Inflammatory macrophage treated with lipopolysaccharide for 4 hours (primary cell): ENCODE measurements at places on chromosomes 11 and 22.

DNA sequence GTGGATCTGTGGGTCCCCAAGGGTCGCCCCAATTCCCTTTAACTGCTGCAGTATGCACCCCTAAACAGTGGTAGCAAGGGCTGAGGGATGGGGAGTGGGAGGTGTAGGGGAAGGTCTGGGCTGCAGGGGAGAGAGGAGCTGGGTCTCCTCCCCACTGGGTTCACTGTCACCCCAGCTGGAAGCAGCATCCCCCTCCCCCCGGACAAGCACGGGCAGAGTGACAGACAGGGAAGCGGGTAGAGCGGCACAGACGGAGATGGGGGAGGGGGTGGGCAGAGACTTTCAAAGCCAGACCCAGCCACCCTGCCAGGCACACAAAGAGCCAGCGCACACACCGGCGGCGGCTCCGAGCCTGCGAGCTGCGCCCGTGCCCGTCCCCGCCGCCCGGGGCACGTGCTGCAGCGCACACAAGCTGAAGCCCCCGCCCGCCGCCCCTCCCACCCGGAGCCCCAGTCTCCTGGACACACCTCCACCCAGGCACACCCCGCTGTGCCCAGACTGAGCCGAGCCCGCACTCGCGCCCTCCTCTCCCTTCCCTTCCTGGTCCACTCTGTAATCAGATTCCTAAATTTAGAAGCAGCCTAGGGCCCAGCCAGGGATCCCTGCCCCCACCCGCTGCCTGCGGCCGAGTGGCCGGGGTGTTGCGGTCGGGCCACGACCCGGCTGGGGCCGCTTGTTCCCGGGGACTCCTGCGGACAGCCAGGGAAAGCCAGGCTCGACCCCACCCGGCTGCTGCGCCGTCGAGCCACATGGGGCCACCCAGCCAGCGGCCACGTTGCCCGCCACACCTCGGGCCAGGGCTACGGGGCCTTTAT is 935 bp upstream of the RCOR2 start:
- DNase-seq: no peak

GRCh38 chr11:123072332-123072761 is 10.4 kb upstream of the HSPA8 start:
- peak; percentile 80 for DNase-seq

DNA sequence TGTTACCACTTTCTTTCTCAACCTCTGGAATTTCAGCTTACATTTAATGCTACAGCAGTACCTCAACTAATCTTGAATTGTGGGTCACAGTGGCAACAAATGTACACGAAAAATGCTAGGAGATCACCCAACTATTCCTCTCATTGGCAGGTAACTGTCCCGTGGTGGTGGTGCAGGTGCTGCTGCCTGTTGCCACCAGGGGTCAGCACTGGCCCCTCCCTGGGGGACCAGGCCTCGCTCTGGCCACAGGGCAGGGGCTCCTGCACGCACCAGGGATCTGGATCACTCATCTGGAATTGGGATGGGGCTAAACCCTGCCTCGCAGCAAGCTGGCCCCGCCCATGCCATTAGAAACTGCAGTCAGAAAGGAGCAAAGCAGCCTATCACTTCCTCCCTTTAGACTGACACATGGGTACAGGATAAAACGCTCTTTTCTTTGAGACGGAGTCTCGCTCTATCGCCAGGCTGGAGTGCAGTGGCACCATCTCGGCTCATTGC is 6.9 kb upstream of the POLDIP3 start:
- DNase-seq: peak; percentile 36

DNA sequence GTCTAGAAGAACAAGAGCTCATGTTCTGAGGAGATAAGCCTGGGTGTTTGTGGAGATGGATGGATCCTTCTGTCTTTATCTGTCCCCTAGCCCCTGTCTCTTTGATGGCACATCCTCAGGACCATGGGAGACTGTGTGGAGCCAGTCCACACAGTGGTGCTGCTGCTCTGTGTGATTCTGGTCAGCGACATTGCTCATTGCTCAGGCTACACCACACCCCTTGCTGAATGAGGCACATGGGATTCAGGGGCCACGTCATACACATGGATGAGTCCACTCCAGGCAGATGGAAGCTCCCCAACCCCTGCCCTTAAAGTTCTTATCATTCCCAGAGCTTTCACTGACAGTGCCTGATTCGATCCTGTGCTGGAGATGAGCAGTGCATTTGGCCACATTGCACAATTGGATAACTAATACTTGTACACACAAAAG is 222.2 kb downstream of the NAV2 start:
- no peak for DNase-seq

- peak; percentile 3 for DNase-seq
Measured at GRCh38 chr11:70510571-70510970, 112.2 kb downstream of the CTTN start.

DNA sequence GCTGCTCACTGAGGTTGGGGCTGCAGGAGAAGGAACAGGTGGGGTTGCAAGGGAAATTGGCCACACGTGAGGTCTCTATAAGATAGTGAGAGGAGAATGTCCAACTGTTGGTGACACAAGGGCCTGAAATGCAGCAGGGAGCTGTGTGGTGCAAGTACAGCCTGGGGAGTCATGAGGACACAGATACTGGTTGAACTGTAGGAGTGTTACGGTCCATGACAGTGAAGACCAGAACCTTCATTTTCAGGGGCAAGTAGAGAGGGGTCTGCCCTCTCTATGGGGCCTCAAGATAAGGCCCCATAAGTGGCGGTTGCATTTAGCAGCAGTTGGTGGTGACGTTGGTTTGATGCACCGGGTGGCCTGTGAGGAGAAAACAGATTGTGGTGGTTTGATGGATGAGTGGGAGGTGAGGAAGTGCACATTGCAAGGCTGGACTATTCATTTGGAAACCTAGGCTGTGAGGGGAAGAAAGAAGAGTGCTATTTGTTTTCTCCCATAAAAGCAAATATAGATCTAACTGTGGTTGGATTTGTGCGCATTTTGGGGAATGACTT is 39.4 kb downstream of the MICAL2 start:
- DNase-seq: peak; percentile 83

- DNase-seq: no peak
Measured at GRCh38 chr22:20106849-20107237, 9.1 kb upstream of the RANBP1 start.

GRCh38 chr11:69309631-69310280 is 15.8 kb downstream of the MYEOV start:
- no peak for DNase-seq

GRCh38 chr11:111540114-111540936 is at the start of gene LAYN:
TSS of gene LAYN (plus strand) at chr11:111540720. CDS start at chr11:111540844, 124 bp downstream.
- DNase-seq: no peak

DNA sequence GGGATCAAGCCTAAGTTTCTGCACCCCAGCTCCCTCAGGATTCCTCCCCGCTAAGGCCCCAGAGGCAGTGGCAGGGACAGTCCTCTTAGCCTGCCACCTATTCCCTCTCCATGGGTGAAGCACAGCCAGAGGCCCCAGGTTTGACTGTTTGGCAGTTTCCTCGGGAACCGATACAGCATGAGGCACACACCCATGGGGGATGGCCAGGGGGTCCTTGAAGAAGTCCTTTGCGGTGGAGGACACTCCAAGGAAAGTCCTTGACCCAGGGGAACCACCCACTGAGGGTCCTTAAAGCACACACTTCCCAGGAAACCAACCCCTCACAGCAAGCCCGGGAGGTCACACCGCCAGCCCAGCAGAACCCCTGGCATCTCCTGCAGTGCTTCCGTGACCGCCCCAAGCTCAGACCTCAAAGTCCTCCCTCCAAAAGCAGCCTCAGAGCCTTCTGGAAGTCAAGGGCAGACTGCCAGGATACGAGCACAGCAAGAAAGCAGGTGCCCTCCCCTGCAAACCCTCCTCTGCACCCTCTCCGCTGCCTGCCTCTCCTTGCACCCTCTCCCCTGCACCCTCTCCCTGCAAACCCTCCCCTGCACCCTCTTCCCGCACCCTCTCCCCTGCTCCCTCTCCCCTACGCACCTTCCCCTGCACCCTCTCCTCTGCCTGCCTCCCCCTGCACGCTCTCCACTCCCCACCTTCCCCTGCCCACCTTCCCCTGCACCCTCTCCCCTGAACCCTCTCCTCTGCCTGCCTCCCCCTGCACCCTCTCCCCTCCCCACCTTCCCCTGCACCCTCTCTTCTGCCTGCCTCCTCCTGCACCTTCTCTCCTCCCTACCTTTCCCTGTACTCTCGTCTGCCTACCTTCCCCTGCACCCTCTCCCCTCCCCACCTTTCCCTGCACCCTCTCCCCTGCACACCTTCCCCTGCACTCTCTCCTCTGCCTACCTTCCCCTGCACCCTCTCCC is 1.4 kb downstream of the SIGIRR start:
- DNase-seq: no peak

DNA sequence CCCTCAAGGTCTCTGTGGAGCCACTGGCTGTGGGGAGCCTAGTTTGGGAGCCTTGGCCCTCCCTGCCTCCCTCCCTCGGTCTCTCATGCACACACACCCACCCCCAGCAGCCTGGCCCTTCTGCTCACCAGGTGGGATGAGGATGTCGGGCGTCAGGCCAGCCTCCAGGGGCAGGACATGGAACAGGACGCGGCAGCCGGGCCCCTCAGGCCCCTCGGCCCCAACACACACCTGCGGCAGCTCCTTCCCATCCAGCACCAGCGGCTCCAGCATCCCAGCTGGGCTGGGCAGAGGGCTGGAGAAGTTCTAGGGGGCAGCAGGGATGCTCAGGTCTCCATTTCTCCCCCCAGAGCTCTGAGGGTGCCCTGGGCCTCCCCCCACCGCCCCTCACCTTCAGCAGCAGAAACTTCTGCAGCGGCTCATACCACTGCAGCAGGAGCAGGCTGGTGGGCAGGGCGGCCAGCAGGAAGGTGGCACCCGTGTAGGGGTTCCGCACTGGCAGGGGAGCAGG is 11.2 kb downstream of the MAP4K2 start:
- DNase-seq: no peak

GRCh38 chr22:45531441-45532234 is 29.0 kb downstream of the FBLN1 start:
- no peak for DNase-seq

- no peak for DNase-seq
Measured at GRCh38 chr11:34223021-34223813, 117.8 kb downstream of the NAT10 start.

DNA sequence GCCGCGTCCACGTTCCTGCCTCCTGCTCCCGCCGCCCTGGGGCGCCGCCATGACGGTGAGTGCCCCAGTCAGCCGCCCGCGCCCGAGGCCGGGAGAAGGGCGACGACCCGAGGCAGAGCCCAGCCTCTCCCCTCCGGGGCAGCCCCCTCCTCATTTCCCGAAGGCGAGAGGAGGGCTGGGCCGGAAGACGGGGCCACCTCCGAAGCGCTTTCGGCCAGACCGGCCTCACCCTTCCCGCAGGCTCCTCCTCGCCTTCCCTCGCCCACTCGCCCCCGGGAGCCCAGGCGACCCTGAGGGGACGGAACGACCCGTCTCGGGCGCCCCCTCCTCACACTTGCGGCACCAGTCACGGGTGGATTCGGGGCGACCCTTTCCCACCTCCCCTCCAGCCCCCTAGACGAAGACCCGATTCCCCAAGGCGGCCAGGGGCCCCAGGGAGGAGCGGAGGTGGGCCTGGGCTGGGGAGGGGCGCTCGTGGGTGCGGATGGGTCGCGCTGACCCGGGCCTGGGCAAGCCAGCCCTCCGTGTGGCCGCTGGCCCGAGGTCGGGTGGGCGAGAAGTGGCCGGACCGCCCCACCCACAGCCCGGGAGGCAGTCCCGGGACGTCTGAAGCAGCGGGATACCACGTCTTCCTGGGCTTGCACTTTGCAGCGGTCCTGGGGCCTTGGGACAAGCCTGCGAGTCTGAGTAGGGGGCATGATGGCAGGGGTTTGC is 49.7 kb downstream of the TRIOBP start:
- DNase-seq: peak; percentile 19

DNA sequence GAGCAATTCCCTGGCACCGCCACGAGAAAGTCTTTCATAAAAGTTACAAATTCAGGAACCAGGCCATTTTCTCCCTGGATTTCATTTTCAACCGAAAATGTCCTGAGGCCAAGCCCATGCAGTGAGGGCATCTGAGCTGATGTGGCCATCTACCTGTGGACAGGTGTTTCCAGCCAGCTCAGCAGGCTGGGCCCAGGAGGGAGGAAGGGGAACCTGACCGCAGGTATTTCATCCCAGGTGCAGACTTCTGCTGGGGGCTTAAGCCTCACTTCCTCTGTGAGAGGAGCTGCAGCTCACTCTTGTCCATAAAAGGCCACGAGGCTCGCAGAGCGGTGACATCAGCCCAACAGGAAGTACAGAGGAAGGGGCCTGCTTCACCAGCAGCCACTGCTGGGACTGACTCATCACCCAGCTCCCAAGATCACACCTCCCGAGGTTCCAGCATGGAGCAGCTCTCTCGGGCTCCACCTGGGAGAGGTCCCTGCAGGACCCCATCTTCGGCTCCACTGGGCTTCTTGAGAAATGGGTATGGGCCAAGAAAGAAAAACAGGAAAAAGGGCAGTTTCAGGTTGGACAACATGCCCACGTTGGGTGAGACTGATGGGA is 56.4 kb downstream of the MYH9 start:
- peak; percentile 93 for DNase-seq

GRCh38 chr11:69157156-69157821 is 1.6 kb downstream of the SMIM38 start:
- DNase-seq: peak; percentile 49

GRCh38 chr11:8258289-8258688 is 5.4 kb downstream of the LMO1 start:
- DNase-seq: no peak

DNA sequence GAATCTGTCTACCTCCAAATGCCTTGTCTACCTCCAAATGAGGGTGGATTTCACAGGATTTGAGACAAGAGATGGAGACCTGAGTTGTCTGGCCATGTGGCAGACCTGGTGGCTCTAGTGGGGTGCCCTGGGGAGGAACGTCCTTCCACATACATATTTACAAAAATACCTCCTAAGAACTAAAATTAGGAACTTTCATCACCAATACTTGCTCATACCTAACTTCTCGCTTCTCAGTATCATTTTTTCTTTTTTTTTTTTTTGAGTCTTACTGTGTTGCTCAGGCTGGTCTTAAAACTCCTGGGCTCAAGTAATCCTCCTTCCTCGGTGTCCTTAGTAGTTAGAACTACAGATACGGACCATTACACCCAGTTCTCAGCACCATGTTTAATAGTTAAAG is 117.9 kb downstream of the MED15 start:
- no peak for DNase-seq

DNA sequence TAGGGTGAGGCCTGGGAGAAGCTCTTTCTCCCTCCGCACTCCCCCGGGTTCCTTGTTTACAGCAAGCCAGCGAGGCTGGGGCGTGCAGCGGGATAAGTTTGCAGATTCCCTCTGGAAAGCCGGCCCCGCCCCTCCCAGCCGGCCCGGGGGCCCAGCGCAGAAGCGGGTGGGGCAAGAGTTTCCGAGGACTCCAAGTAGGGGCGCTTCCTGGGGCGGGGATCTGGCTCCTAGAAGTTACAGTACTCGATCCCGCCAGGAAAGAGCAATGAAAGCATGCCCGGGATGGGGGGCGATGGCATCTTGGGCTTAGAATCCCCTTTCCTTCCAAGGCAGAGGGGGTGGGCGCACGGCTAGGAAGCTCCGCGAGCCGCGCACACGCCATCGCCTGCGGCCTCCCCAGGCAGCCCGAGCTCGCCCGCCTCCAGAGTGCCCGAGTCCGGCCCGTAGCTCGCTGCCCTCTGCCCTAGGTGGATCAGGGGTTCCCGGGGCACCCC is 385 bp downstream of the TST start:
- DNase-seq: no peak
